ENCODE measurements at places on chromosomes 1 and 21. TPM values are rescaled to one million over a fixed set of nuclear protein-coding genes. Genes with fewer than 3 reads are reported as not detected.

Gene NOS1AP
- 11.4 TPM for total RNA-seq

Gene PCBP3
- 7.8 TPM for total RNA-seq

Gene OR2W3
- 5.4 TPM for total RNA-seq

DNA sequence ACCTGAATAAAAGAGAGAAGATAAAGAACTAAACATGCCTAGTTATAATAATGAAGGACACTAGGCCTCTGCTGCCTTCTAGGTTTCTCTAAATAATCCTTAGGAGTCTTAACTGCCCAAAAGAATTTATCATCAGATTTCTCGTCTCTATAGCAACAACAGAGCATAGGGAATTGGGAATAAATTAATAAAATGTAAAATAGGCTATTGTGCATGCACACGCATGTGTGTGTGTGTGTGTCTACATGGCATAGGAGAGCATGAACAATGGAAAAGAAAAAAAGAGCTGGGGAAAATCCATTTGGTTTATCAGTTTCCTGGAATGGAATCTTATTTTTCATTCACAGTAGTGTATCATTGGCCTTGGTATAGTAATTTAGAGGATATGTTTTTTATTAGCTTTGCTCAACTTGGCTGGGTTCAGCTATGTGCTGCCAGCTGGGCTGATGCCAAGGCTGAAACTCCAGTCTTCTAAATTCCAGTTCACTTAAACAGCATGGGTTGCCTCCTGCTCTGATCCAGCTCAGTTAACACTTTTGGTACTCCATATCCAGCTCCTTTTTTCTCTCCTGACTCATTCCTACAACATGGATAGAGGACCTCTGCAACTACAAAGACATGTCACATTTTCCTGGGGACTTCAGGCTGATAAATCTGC, 80.6 kb upstream of the SLFNL1 start:
- H3K27ac ChIP-seq, result peak overlapping the region; percentile 52
- peak; percentile 90 for DNase-seq
- no peaks in the 10 kb centered on the region for H3K36me3 ChIP-seq
- no peaks in the 10 kb centered on the region for H3K27me3 ChIP-seq

GRCh38 chr1:169941982-169942830, 48.5 kb upstream of the SCYL3 start:
- H3K4me1 ChIP-seq, result peaks cover 12% of the 10 kb centered on the region
- H3K36me3 ChIP-seq, result no peaks in the 10 kb centered on the region
- peak overlapping the region; percentile 4 for H3K27ac ChIP-seq
- no peak for DNase-seq
- no peak overlapping the region for H3K4me3 ChIP-seq

GRCh38 chr1:19814244-19814661, 830 bp downstream of the RNF186 start:
- H3K4me3 ChIP-seq, result no peak overlapping the region
- H3K27me3 ChIP-seq, result no peaks in the 10 kb centered on the region
- H3K27ac ChIP-seq, result peak overlapping the region; percentile 87
- DNase-seq, result no peak

GRCh38 chr1:72075425-72075824, 206.9 kb downstream of the NEGR1 start:
- H3K4me3 ChIP-seq, result no peak overlapping the region
- H3K4me1 ChIP-seq, result no peaks in the 10 kb centered on the region
- no peaks in the 10 kb centered on the region for H3K36me3 ChIP-seq
- no peak for DNase-seq
- H3K27me3 ChIP-seq, result no peaks in the 10 kb centered on the region
- H3K27ac ChIP-seq, result no peak overlapping the region

- no peak overlapping the region for H3K27ac ChIP-seq
- no peaks in the 10 kb centered on the region for H3K36me3 ChIP-seq
- DNase-seq, result no peak
- no peaks in the 10 kb centered on the region for H3K4me1 ChIP-seq
These were observed 156.9 kb downstream of the RUNX1 start for GRCh38 chr21:34892209-34892608.

- no peaks in the 10 kb centered on the region for H3K27me3 ChIP-seq
- no peak for DNase-seq
- no peaks in the 10 kb centered on the region for H3K4me1 ChIP-seq
- no peak overlapping the region for H3K4me3 ChIP-seq
- H3K36me3 ChIP-seq, result no peaks in the 10 kb centered on the region
These were observed 310.8 kb downstream of the USP25 start for GRCh38 chr21:16040601-16041000.

Data from transverse colon (tissue), 4 donors.